ENCODE measurements at places on chromosomes 11 and 22.

GRCh38 chr11:128046213-128046612, 541.1 kb downstream of the ETS1 start:
- no peak for DNase-seq

DNA sequence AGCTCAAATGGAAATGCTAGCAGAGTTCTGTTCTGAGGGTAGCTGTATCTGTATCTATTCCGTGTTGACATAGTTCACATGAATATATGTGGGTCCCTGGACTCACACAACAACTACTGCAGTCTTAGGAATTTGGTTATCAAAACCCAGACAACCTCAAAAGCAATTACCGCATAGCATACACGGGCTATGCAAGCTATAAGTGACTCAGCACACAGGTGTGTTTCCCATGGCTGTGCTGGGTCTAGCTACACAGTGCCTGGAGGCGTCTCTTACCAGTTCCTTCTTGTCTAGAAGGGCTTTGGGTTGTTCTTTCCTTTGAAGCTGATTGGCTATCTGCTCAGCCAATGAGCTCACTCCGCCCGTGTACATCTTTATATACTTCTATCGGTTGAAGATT, 98.2 kb upstream of the BID start:
- DNase-seq: peak; percentile 26

DNA sequence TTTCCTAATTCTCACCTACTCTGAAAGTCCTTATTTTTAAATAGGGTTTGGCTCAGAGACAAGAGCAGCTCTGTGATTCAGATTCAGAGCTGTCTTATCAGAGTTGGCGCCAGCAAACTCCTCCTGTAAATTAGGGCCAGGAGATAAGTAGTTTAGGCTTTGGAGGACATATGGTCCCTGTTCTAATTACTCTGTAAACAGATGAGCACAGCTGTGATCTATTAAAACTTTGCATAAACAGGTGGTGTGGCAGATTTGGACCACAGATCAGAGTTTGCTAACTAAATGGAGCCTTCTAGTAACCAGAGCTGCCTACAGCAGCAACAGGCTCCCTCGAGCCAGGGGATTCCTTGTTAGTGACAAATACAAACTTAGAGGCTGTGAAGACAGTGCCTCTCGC, 27.9 kb downstream of the YPEL1 start:
- DNase-seq: no peak

DNA sequence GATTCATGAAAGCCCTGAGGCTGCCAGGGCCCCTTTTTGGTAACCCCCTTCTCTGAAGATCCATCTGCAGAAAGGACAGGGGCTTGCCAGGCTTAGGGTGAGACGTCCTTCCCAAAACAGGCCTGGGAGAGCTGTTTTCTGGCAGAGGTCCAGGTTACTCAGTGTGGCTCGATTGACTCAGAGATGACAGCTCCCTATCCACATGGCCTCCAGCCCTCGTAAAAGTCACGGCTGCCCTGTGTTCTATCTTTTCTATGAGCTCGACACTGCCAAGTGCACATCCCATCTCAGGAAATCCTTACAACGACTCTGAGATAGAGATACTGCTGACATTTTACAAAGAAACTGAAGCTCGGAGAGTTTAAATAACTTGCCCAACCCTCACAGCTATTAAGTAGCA, 20.4 kb downstream of the ADAMTS8 start:
- peak; percentile 91 for DNase-seq

GRCh38 chr11:10807493-10808234, 1.1 kb downstream of the EIF4G2 start:
- peak; percentile 58 for DNase-seq

GRCh38 chr11:131561501-131561900, 191.1 kb downstream of the NTM start:
- DNase-seq: no peak

GRCh38 chr11:14677146-14677545, 33.5 kb downstream of the PDE3B start:
- no peak for DNase-seq

DNA sequence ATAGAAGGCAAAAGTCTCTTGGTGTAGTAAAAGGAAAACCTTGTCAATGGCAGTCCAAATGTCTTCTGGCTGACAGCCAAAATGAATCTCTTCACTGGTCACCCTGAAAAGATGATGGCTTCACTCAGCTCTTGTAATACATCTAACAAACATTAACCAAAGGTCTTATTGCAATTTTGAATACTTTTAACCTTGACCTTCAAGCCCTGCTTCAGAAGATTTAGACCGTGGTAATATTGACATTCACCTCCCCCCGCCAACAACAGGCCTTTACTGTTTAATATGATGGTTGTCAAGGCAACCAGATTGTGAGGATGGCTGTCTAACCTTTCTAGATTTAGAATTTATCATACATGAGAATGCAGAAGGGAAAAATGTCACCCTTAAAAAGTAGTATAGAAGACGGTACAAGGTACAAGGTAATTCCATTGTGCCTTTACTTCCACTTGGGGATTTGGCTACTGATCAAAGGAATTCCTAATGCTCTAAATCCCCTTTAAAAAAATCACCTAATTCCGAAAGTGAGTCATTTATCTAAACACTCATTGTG, 342.3 kb downstream of the LARGE1 start:
- no peak for DNase-seq

DNA sequence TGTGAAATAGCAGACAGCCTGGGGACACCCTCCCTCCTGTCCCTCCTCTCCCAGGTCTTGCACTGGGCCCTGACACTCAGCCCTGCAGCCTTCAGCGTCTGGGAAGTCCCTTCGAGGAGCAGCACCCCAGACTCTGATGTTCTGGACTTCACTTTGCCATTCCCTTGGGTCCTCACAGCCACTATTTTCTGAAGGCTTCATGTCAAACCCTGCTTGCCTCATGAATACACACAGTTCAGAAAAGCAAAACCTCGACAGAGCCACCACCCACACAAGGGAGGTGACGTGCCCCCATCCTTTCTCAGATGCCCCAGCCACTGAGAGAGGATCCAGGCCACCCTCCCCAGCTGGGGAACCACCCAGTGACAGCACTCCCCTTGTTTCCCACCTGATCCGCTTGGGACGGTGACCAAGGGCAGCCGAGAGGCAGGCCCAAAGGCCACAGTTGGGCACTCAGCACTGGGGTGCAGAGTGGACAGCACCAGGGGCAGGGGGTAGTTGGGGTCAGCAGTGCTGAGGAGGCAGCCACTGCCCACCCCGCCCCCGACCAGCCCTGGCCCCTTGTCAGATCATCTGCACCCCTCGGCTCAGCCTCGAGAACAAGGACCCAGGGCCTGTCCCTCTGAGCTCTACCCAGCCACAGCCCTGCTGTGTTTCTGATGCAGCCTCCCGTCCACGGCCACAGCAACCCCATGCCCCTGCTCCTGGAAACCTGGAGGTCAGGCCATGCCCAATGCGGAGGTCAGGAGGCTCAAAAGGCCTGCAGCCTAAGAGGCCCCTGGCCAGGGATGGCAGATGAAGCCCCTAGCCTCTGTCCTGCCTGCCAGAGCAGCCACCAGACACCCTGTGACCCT, 3.1 kb upstream of the TNNT3 start:
- no peak for DNase-seq

- no peak for DNase-seq
These were observed 700.6 kb downstream of the METTL15 start for GRCh38 chr11:28808771-28809170.

DNA sequence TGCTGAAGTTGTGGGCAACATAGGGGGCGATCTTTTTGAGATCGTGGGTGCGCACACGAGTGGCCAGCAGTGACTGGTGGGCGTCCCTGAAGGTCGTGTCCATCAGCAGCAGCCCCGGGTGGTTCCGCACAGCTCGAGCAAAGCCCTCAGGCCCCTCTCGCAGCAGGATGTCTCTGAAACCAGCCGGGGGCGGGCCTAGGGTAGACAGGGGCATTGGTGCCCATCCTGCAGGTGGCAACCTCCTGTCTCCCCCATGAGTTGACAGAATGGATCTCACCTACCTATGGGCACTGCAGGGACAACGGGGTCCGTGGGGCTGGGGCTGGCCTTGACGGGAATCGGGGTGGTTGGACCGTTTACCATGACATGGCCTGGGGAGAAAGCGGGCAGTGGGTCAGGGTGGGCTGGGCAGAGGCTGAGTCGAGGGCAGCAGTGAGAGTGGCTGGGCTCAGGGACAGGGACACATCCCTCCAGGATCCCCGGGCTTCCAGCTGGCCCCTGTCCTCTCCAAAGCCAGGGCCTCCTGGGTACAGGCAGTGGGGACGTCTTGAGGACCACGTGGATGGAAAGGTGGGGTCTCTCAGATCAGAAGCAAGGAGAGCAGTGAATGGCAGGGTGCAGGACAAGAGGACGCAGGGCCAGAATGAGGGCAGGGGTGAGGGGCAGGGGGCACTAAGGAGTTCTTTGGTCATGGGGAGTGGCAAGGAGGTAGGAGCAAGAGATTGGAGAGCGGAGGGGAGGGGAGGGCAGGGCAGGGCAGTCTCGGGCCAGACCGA, 4.2 kb upstream of the LRFN4 start:
- DNase-seq: no peak

DNA sequence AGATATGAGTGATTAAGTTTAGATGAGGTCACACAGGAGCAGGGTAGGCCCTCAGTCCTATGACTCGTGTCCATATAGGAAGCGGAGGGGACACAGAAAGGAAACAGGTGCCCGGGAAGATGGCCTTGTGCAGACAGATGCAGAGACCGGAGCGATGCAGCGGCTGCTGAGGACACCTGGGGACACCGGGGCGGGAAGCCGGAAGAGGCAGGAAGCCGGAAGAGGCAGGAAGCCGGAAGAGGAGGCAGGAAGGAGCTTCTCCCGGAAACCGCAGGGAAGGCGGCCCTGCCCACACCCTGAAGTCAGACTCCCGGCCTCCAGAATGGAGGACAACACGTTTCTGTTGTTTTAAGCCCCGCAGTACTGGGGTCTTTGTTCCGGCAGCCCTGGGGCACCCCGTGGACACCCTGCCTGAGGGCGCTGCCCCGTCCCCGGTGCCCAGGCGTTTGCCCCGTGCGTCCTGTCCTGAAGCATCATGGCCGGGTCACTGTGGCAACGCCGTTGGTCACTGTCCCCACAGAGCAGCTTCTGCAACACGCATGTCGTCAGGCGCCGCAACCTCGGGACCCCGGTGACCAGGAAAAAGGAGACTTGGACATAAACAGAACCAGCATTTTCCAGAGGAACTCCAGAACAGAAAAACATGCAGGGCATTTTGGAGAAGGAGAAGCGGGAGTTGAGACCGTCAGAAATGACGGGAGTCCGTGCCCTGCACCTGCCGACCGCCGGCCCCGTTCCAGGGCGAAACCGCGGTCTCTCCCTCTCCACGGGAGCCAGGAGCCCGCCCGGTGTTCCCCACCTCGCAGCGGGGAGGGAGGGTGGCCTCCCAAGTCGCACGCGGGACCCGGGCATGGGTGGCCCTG, 103.4 kb downstream of the BRD1 start:
- DNase-seq: no peak

DNA sequence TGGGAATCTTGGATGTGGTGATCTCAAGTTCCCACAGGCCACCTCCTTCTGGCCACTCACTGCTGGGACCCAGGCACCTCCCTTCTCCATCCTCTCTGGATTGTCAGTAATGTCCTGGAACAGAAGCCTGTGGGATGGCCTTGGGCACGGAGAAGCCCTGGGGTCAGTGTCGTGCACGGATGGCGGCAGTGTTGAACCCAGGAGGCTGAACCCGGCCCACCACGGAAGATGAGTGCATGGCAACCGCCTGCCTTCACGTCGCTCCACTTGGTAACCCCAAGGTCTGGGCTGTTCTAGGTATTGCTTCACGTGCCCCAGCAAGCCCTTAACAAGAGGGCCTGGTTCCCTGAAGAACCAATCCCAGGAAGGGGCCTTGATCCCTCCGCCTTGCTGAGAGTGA, 7.1 kb downstream of the THYN1 start:
- DNase-seq: no peak

DNA sequence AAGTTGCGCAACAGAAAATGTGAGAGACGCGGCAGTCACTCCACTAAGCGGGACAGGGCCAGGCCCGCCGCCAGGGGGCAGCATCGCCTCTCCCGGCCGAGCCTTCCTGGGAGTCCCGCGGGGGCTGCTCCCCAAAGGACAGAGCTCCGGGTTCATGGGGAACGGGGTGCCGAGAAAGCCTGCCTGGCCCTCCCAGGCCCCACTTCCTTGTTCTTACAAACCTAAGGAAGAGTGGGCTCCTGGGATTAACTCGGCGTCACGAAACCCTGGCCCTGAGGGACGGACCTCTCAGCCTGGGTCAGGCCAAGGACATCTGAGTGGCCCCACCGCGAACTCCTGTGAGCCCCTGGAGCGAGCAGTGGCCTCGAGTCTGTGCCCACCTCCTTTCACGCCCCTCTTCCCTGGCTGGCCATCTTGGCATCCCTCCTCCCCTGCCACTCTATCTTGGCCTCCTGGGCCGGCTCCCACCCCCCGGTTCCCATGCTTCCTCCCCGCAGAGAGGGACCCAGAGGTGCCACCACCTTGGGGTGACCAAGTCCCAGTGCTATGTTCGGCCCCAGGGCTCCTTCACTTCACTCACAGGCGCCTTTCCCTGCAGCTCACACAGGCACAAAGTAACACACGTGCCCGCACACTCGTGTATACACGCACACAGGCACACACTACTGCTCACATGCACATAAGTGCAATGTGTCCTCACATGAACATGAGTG, 99.9 kb upstream of the FGF3 start:
- peak; percentile 51 for DNase-seq

DNA sequence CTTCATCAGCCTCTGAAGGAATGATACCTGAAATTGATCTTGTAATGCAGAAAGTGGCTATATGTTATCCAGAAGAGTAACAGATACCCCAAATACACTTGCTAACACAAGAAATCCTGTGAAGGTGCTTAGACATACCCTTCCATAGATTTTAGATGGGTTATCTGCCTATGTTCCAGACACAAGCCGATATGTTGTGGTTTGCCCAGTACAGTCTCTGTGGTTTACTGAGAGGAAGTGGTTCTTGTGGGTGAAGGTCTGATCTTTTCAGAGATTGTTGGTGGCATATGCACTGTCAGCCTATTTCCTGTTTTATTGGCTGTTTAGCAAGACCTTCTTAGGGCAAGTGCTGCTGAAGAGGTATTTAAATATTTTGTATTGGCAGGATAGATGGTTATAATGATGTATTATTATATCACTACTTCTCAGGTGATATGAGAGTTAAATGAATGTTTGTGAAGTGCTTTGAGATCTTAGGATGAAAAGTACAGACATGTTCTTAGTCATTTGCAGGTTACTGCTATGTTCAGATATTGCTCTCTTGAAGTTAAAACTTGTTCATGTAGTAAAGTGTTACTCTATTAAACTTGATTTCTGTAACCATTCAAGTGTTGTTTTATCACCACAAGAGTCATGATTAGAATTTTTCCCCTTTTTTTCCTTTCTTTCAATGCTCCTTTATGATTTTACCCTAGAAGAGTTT, 8.2 kb downstream of the ARHGEF12 start:
- DNase-seq: peak; percentile 89

GRCh38 chr11:99554232-99554903, 533.6 kb downstream of the CNTN5 start:
- no peak for DNase-seq

- DNase-seq: peak; percentile 38
These were observed 26.3 kb downstream of the RNF141 start for GRCh38 chr11:10514709-10515108.

DNA sequence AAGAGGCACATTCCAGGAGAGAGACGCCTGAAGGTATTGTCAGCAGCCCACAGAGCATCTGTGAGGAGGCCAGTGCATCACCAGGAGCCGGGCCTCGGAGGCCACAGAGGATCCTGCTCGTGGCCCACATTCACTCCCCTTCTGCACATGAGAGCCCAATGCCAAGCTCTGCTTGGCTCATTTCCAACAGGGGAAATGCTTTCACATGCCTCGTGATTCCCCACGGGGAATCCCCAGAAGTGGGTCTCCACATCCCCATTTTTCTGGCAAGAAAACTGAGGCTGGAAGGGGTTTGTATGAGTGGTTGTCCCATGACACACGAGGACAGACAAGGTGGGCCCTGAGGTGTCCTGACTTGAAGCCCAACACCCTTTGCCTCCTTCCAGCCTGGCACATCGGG, 34.4 kb downstream of the TP53I11 start:
- DNase-seq: no peak

All from M059J (cell line).